Hindlimb muscle (tissue), 1 donor: ENCODE measurements at places on chromosomes 7 and 10. TPM values are rescaled to one million over a fixed set of nuclear protein-coding genes. Genes with fewer than 3 reads are reported as not detected.

Gene ASB15
- 7.3 TPM for polyA plus RNA-seq

DNA sequence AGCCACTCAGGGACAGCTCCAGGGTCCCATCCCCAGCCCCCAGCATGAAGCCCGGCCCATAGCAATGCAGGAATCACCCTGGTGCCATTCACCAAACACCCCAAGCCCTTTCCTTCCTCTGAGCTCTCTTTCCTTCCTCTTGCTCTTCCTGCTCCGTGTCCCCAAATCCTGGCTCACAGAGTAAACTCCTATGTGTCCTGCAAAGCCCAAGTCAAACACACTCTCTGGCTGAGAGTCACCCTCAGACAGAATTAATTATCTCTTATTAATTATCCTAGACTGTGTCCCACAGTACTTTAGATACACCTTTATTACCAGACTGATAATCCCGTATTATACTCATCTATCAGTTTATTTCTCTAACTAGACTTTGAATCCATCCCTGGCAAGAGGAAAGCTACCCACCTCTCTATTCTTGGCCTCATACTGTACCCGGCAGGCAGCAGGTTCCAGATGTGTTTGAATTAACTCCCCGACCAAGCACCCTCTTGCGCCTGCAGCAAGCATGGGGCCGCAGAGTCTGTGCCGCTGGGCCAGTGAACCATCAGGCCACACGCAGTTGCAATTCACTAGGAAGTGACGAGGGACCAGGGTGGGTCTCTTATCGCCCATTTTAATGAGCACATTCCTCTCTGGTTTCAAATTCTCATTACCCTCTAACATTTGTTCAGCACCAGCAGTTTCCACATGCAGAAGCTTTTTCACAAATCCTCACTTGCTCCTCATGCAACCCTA, 86.7 kb downstream of the PRKAG2 start:
- DNase-seq: no peak

DNA sequence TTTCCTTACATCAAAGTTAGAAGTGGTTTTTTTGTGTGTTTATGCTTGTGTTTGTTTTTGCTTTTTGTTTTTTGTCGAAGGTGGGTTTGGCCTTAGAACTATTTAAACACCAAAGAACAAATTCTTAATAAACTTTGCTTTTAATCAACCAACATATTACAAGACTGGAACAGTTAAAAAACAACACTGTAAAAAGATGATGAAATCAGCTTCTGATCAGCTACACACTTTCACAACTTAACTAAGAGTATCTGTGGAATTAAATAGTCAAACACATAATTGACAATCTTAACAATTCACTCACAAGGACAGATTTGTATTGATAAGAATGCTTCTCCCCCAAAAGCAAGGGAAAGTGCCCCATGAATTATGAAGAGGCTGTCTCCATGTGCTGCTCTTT, 58.8 kb downstream of the MRPL32 start:
- no peak for DNase-seq

DNA sequence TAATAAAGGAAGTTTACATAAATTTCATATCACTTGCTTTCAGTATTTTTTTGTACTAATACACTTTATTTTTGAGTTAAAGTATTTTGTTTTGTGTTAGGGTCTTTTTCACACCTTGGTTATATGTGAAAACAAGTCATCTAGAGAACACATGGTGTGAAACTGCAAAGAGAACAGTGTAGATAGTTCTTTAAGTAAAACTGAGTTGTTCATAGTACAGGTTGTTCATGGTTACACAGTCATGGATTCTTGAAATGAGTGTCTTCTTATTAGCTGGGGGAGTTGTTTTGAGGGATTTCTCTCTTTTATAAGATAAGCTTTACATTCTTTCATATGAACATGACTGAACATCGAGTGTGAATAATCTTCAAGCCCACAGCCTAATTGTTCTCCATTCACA, 244.2 kb downstream of the THSD7A start:
- no peak for DNase-seq

- DNase-seq: no peak
Measured at GRCh38 chr10:91162050-91162494, 58.4 kb upstream of the PCGF5 start.

Gene SERPINE1
- polyA plus RNA-seq: 5.7 TPM

GRCh38 chr7:134694299-134694698, 47.6 kb downstream of the BPGM start:
- no peak for DNase-seq

DNA sequence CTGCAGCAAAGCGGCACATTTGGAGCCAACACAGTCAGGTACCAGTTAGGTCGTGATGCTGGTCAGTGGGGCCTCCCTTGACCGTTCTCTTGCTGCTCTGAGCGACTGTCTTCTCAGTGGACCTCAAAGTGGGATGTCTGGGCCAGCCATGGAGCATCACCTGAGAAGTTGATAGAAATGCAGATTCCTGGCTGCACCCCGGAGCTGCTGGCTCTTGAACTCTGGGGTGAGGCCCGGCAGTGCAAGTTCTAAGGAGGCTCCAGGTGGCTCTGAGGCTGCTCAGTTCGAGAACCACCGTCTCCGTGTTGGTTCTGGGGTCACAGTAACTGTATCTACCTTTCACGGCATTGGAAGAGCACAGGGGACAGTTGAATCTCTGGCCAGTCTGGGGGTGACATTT, 147.5 kb downstream of the WDR37 start:
- no peak for DNase-seq

Gene ZSCAN25
- 11.0 TPM for polyA plus RNA-seq

GRCh38 chr7:109835577-109835976, 1255.3 kb upstream of the LRRN3 start:
- no peak for DNase-seq
